NCI-H1436 (cell line): ENCODE measurements at places on chromosomes 6 and 20.

- DNase-seq, result no peak
Measured at GRCh38 chr6:91278416-91278815, 691.5 kb upstream of the MAP3K7 start.

GRCh38 chr6:36820700-36821580, 18.3 kb downstream of the CPNE5 start:
- no peak for DNase-seq

DNA sequence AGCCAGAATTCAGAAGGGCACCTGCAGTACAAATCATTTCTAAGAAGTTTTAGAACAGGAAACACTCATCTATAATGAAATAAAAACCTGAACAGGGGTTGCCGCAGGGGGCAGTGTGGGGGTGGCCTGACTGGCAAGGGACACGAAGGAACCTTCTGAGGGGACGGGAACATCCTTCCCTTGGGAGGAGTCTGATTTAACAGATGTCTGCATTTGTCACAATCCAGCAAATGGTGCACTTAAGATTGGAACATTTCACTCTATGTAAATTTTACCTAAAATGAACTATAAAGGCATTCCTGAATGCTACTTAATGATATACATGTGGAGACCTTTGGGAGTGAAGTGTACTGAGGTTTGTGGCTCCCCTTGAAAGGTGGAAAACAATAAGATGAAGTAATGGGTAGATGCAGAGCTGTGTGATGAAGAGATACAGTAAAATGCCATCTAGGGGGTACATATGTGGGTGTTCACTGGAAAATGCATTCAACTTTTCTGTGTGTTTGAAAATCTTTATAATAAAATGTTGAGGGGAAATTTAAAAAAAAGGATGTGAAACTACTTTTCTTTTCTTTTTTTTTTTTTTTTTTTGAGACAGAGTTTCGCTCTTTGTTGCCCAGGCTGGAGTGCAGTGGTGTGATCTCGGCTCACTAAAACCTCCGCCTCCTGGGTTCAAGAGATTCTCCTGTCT, 89.5 kb downstream of the SNX5 start:
- DNase-seq, result peak; percentile 17

GRCh38 chr20:62685781-62686555, 22.7 kb upstream of the NTSR1 start:
- peak; percentile 72 for DNase-seq

DNA sequence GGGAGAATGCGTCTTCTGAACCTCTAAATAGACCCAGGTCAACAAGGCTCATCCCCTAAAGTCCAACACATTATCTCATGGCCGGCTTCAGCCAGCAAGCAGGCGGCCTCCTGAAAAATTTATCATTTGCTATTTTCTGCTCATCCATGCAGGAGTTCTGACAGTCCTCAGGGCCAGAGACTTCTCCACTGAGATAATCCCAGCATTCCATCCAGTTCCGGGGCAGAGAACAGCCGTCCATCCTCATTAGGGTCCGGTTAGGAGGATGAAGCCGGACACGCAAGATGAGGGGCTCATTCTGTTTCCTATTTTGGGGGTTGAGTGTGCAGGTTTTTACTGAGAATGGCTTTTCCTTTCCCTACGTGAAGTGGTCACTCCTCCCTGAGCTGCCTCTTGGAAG, 258.1 kb downstream of the PREX1 start:
- no peak for DNase-seq

DNA sequence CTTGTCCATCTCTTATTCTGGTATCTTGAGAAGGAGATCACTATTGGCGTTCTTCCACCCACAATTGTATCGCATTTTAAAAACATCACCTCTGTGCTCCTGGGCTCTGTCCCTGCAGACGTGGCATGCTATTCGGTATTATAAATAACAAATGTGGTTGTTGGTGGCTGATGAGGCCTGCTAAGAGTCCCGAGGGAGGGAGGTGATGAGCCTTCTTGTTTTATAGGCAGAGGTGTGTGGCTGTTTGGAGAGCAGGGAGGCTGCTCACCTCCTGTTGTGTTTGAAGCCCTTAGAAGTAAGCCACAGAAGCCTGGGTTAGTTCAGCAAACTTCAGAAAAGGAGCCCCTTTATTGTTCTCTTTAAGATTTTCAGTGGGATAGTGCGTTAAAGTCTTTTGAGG, 15.6 kb downstream of the MANBAL start:
- no peak for DNase-seq

DNA sequence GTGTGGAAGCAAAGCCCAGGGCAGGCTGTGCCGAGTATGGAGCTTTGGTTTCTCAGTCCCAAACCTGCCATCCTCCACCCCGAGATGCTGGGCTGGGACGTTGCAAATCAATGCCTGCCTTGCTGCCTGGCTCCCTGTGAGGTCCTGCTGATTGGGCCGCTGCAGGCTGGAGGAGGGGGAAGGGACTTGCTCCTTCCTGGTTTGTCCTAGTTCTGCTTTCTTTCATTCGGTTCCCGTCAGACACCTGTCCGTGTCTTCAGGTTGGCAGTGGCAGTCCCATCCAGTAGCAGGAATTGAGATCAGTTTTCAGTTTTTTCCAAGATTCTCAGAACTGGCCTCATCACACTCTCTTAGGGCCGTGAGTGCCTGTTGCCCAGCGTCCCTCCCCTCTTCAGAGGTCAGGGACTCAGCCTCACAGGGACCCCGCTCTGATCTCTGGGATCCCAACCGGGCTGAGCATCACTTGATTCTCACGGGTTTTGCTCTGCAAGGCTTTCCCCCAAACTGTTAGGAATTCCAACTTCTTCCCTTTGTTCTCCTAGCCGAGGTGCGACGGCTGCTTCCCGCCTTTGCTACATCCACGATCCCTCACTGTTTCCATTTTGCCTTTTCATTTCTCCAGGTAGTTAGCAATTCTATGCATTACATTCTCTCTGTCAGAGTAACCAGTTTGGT, 24.2 kb upstream of the TAGAP start:
- DNase-seq, result no peak
